ENCODE measurements at places on chromosomes 16 and 17. TPM values are rescaled to one million over a fixed set of nuclear protein-coding genes. Genes with fewer than 3 reads are reported as not detected.

Gene IGF2BP1
- total RNA-seq = not detected

Gene STAC2
- total RNA-seq = not detected

Gene TNP2
- not detected for total RNA-seq

Gene DHRS7C
- not detected for total RNA-seq

DNA sequence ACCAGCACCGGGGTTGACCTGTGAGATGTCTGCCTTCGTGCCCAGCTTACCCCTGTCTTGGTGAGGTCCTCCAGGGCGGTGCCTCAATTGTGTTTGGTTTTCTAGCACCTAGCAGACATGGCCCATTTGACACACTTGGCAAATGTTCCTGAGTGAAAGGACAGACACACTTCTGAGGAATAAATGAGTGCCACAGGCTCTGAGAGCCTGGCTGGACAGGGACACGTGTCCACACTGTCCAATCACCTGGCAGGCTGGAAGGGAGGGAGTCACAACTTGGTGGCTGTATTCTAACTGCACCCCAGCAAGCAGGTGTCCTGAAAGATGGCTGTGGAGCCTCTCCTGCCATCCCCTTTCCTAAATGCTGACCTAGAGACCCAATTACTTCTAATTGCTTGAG, 7.4 kb downstream of the MAP3K14 start:
- no peak overlapping the region for H3K4me3 ChIP-seq
- H3K36me3 ChIP-seq = peaks cover 68% of the 10 kb centered on the region
- peak overlapping the region; percentile 33 for H3K27ac ChIP-seq
- H3K27me3 ChIP-seq = no peaks in the 10 kb centered on the region
- DNase-seq = no peak

DNA sequence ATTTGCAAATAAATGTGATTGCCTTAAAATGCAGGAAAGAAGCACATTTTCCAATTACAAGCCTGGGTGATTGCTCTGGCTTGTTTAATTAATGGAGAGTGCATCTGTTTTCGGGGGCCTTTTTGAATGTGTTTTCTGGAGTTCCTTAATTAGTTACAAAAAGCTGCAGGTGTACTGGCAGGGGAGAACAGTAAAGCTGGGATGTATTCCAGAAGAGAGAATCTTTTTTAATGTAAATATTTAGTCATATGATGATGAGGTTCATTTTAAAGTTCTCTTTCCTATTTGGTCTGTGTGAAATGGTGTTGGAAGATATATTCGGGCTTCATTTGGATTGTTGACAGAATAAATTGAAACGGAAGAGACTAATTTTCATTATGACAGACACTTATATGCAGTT, 70.9 kb upstream of the N4BP1 start:
- peaks cover 4% of the 10 kb centered on the region for H3K27me3 ChIP-seq
- no peak overlapping the region for H3K27ac ChIP-seq
- H3K4me1 ChIP-seq = no peaks in the 10 kb centered on the region
- DNase-seq = no peak
- H3K4me3 ChIP-seq = no peak overlapping the region
- H3K36me3 ChIP-seq = no peaks in the 10 kb centered on the region

- no peak overlapping the region for H3K27ac ChIP-seq
- peaks cover 2% of the 10 kb centered on the region for H3K27me3 ChIP-seq
- no peaks in the 10 kb centered on the region for H3K36me3 ChIP-seq
- no peaks in the 10 kb centered on the region for H3K4me1 ChIP-seq
Observed at GRCh38 chr16:16890964-16891363, 512.0 kb downstream of the NPIPA7 start.

GRCh38 chr17:40402668-40403067, 15.0 kb downstream of the TOP2A start:
- no peak overlapping the region for H3K4me3 ChIP-seq
- no peak for DNase-seq
- H3K36me3 ChIP-seq = peaks cover 86% of the 10 kb centered on the region
- H3K4me1 ChIP-seq = peaks cover 36% of the 10 kb centered on the region

- peak overlapping the region; percentile 99 for H3K27ac ChIP-seq
- H3K36me3 ChIP-seq = peaks cover 47% of the 10 kb centered on the region
- peak; percentile 75 for DNase-seq
Observed at GRCh38 chr17:76265624-76266243, 586 bp downstream of the UBALD2 start.

DNA sequence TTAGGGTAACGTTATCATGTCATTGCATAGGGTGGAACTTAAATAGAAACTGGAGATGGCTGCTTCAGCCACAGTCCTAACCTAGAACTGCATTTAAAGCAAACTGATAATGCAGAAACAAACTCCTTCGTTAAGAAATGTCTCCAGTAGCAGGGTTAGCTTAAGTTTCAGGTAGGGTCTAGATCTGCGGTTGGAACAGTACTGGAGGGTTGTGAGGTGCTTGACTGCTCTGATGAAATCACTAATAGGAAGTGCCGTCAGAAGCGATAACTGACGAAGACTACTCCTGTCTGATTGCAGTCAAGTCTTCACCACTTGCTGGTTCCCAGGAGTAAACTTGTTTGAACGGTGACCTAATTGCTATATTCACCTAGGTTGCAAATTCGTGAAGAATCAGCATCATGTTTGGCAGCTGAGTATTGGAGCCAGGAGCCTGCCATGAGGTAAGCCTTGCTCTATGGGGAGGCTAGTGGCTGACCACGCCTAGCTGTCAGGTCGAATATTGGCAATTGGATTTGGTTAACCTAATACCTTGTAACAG, 24.5 kb downstream of the TRPV2 start:
- peak overlapping the region; percentile 99 for H3K27ac ChIP-seq
- H3K36me3 ChIP-seq = peaks cover 55% of the 10 kb centered on the region
- peak overlapping the region; percentile 100 for H3K4me3 ChIP-seq
- DNase-seq = peak; percentile 54

GRCh38 chr16:79165506-79165905, 435.0 kb downstream of the MAF start:
- peaks cover 23% of the 10 kb centered on the region for H3K4me1 ChIP-seq
- no peaks in the 10 kb centered on the region for H3K27me3 ChIP-seq
- H3K27ac ChIP-seq = no peak overlapping the region
- no peak overlapping the region for H3K4me3 ChIP-seq

DNA sequence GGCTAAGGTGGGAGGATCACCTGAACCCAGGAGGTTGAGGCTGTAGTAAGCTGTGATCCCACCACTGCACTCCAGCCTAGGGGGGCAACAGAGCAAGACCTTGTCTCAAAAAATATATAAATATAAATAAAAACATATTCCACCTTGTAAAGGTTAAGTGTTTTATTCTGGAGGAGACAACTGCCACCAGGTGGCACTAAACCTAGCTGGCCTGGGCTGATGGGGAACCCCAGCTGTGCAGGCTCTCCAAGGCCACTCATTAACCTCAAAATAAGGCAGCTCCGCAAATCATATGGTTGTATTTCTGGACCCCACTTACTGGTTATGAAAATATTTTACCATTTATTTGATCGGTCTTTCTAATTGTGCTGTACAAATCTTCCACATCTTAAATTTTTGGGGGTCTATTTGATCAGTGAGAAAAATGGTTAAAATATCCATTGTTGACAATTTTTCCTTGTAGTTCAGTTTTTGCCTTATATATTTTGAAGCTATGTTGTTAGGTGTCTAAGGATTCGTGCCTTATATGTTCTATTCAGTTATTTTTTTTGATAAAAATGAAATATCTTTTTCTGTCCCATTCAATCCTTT, 8.5 kb upstream of the ICAM2 start:
- peak; percentile 85 for DNase-seq
- no peaks in the 10 kb centered on the region for H3K36me3 ChIP-seq
- H3K27ac ChIP-seq = no peak overlapping the region
- peaks cover 41% of the 10 kb centered on the region for H3K4me1 ChIP-seq

DNA sequence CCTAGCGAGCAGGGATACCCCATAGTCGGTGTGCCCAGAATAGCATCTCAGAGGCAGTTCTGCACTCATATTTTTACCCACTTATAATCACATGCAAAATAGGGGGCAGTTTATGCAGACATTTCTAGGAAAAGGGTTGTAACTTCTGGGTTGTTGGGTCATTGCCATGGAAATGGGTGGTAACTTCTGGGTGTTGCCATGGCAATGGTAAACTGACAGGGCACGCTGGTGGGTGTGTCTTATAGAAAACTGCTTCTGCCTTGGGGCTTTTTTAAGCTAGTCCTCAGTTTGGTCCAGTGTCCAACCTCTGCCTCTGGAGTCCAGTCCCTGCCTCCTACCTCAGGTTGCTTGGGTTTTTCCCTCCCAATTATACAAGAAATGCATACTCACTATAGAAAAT, 7.4 kb upstream of the SPAG9 start:
- peak; percentile 23 for DNase-seq
- no peak overlapping the region for H3K27ac ChIP-seq
- H3K4me1 ChIP-seq = peaks cover 7% of the 10 kb centered on the region
- H3K36me3 ChIP-seq = no peaks in the 10 kb centered on the region
- no peak overlapping the region for H3K4me3 ChIP-seq

DNA sequence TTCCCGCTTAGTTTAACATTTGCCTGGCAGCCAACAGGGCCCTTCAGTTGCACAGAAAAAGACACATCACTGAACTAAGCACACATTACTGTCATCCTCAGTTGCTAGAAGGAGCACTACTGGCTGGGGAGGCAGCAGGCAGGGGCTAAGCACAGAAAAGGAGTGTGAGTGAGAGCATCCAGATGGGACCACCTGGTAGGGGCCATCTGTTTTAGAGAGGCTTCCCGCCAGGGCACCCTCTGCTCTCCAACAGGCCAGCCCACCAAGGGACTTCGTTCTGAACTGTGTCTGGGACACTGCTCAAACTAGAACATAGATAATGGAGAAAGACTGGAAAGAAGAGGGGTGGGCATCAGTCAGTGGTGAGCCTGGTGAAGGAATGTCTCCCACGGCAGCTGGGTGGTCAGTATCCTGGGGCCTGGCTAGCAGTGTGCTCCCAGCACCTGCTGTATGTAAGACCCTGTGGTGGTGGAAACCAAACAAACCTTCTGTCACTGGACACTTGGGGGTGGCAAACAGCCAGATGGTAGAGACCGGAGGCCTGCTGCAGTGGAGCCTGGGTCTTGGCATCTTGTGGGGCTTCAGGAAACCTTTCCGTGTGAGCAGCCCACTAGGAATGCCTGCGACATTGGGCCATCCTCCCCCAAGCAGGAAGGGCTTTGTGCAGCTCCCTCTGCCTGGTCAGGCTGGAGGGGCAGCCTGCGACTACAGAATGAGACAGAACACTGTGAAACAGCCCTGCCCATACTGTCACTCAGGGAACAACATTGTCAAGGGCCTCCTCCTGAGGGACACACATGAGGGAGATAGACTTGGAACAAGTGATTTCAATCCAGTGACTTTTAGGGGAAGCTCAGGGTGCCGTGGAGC, 12.8 kb upstream of the RANGRF start:
- H3K27ac ChIP-seq = no peak overlapping the region
- no peaks in the 10 kb centered on the region for H3K4me1 ChIP-seq
- peaks cover 9% of the 10 kb centered on the region for H3K36me3 ChIP-seq
- no peak for DNase-seq
- no peaks in the 10 kb centered on the region for H3K27me3 ChIP-seq

GRCh38 chr17:78104540-78104941, 24.0 kb downstream of the TMC6 start:
- H3K4me3 ChIP-seq = no peak overlapping the region
- no peaks in the 10 kb centered on the region for H3K27me3 ChIP-seq
- no peak for DNase-seq
- H3K4me1 ChIP-seq = peaks cover 2% of the 10 kb centered on the region
- H3K36me3 ChIP-seq = peaks cover 50% of the 10 kb centered on the region

- H3K4me1 ChIP-seq = no peaks in the 10 kb centered on the region
- no peak overlapping the region for H3K27ac ChIP-seq
- DNase-seq = no peak
- no peak overlapping the region for H3K4me3 ChIP-seq
Observed at GRCh38 chr16:9798952-9799580, 383.2 kb downstream of the GRIN2A start.

DNA sequence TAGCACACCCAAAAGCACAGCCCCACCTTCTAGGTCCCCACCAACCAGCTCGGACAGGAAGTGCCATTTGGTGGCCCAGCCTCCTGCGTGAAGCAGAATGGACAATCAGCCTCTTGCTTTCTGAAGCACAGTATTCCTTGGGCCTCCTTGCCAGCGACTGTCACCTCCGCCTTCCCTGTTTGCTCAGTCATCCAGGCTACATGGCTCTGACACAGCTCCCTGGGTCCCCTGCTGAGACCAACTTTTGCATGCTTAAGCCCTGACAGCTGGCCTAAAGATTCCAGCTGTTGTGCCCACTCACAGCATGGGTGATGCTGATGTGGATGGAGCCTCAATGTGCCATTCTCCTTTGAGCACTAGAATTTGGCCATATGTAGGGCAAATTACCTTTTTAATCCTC, 4.5 kb upstream of the CACNG5 start:
- H3K27ac ChIP-seq = no peak overlapping the region
- peaks cover 5% of the 10 kb centered on the region for H3K4me1 ChIP-seq
- H3K27me3 ChIP-seq = peaks cover 50% of the 10 kb centered on the region

DNA sequence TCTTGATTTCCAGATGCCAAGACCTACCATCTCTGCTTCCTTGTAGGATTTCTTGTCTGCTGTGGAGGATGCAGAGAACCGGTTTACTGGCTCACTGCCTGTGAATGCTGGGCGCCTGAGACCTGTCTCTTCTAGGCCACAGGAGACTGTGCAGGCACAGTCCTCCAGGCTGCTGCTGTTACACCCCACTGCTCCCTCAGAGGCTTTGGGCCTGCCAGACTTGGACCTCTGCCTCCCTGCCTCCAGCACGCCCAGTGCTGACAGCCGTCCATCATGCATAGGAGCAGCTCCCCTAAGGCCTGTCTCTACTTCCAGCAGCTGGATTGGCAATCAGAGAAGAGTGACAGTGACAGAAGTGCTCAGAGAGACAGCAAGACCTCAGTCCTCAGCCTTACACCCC, 6.1 kb downstream of the HROB start:
- no peak overlapping the region for H3K27ac ChIP-seq
- H3K4me1 ChIP-seq = peaks cover 27% of the 10 kb centered on the region
- no peak overlapping the region for H3K4me3 ChIP-seq
- H3K36me3 ChIP-seq = peaks cover 40% of the 10 kb centered on the region
- H3K27me3 ChIP-seq = no peaks in the 10 kb centered on the region

GRCh38 chr16:9844361-9844760, 337.9 kb downstream of the GRIN2A start:
- H3K36me3 ChIP-seq = no peaks in the 10 kb centered on the region
- no peak overlapping the region for H3K4me3 ChIP-seq
- H3K27ac ChIP-seq = no peak overlapping the region
- no peaks in the 10 kb centered on the region for H3K4me1 ChIP-seq

DNA sequence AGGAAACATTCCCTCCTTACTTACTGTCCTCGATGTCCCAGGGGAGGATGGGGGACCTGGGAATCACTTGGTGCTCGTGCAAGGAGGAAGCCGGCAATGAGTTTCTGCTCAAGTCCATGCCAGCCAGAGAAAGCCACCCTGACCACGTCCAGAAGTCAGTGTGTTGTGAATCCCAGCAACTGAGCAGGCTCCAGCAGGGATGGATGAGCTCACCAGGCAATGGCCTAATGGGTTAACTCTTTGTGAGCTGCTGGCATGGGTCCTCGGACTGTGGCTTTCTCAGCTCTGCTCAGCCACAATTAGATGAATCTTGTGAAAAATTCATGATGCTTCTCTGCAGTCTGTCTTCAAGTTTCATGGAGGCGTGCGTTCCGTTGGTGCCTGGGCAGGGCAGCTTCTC, at the start of gene PIRT:
TSS of gene PIRT (minus strand) at position 167 of the 400 bp plus-strand sequence. CDS start 12,442 bp downstream, outside the sequence.
- H3K27ac ChIP-seq = no peak within 1 kb of the TSS
- DNase-seq = no peak
- H3K4me1 ChIP-seq = no peaks in the 10 kb centered on the region
- no peaks in the 10 kb centered on the region for H3K27me3 ChIP-seq
- H3K36me3 ChIP-seq = no peaks in the 10 kb centered on the region

Data from activated CD8-positive, alpha-beta T cell treated with anti-CD3 and anti-CD28 coated beads, Interleukin-2, amount 10 ng/mL, durations not matched to agents 7 days and 5 days (primary cell).